Left renal pelvis (tissue), 4 donors: ENCODE measurements at places on chromosomes 5 and 9. TPM values are rescaled to one million over a fixed set of nuclear protein-coding genes. Genes with fewer than 3 reads are reported as not detected.
A peak's percentile ranks its signal among the peaks of the same experiment; 100 is the strongest.

FGF18 gene
- 6.8 TPM for polyA plus RNA-seq

TMEM38B gene
- polyA plus RNA-seq, result 50.7 TPM

DNA sequence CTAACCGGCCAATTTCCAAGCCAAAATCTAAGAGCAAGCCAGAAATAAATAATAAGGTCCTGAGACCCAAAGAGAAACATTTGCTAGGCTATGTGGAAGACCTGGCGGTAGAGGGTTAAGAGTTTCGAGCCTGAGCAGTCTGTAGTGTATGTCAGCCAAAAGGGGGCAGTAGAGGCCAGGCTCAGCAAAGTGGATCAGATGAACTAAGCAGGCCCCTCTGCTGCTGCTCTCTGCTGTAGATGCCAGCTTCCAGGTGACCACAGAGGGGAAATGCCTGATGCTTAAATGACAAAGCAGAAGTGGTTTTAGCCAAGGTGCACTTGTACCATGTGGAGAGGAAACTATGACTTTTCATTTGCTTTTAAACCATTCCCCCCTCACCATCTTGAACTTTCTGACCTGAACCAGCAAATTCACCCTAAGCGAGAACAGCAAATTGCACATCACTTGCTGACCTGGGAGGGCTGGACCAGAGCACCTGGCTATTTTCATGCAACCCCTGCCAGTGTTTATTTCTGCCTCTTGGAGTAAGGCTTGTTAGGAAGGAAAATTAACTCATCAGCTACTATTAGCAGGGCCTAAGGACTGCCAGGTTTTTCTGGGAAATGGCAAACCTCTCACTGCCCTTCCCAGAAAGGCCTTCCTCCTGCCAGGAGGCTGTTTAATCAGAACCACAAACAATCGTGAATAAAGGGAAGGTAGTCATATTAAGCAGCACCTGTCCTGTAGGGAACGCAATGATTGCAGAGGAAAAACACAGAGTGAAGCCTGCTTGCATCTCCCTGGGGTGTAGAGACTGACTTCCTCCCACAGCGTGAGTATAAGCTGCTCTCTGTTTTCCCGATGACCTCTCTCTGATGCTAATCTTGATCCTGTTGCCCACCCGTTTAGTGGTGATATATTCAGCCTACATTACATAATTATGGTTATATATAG, 818.2 kb downstream of the TLR4 start:
- DNase-seq, result peak; percentile 14

DNA sequence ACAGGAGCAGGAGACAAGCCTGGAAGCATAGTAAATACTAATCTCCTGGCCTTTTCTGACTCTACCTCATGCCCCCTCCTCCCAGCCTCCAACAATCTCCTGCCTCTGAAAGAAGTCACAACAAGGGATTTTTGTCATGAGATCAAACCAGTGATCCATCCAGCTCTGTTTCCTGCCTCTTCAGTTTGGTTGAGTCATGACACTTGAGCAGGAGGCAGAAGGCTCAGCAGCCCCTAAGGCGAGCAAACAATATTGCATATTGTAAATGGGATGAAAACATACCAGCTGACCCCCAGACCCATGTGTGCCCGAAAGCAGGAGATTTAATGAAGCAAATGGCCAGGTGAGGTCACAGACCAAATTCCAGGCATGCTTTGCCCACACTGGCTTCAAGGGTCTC, 272.8 kb downstream of the GAS1 start:
- DNase-seq, result no peak

DNA sequence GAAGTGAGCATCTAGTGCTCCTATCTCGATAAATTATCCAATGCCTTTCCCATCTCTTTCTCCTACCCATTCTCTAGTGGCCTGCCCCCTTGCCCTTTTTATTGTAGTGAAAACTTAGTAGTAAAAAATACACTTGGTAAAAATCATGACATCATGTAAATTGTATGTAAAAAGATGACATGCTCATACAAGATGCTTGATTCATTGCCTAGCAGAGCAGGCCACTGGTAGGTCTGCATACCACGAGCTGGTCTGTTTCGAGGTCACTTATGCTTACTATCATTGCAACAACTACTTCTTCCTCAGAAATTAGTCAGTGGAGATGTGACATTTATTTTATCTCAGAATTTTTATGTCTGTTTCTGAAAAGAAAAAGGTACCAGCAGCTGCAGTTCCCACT, 177.3 kb downstream of the C9orf152 start:
- no peak for DNase-seq

DNA sequence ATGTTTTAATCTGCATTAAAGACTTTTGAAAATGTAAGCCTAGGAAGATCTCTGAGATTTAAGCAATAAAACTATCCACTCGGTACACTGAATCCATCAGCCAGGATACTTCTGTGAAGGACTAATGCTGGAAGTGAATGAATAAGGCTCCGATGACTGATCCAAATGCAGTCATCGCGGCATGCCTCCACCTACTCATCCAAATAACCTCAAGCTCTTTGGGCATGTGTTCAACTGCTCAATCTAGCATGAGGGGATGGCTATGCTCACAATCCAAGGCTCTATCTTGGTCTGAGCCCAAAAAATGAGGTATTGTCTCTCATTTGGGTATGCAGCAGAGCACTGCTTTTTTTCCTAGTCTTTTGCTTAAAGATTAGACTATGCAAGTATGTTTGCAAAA, 19.2 kb downstream of the MARCHF3 start:
- DNase-seq, result no peak

GRCh38 chr9:97072285-97072776, 33.4 kb upstream of the CTSV start:
- no peak for DNase-seq

RNF208 gene
- 15.3 TPM for polyA plus RNA-seq
